ENCODE measurements at places on chromosomes 12 and 14. TPM values are rescaled to one million over a fixed set of nuclear protein-coding genes. Genes with fewer than 3 reads are reported as not detected.
A peak's percentile ranks its signal among the peaks of the same experiment; 100 is the strongest.

DNA sequence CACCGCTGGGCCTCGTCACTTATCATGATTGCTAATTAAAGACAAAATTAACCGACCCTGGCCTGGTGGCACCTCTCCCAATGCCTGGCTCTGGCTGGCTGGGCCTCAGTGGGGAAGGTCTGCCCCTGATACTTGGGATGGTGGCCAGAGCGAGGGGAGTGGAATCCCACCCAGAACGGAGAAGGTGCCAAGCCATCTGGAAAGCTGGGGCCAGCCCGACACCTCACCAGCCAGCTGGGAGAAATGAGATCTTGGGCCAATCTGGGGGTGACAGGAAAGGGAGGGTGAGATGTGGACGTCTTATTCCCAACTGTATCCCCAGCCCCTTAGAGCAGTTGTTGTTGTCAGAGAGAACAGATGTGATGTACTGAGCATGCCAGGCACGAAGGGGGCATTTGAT is 215.0 kb upstream of the PWP1 start:
- DNase-seq = no peak
- no peak overlapping the region for H3K4me3 ChIP-seq
- peaks cover 20% of the 10 kb centered on the region for H3K4me1 ChIP-seq

Gene P2RX2
- 1.6 TPM for total RNA-seq

- peaks cover 4% of the 10 kb centered on the region for H3K27me3 ChIP-seq
- H3K27ac ChIP-seq = no peak overlapping the region
- H3K4me1 ChIP-seq = peaks cover 16% of the 10 kb centered on the region
- no peak for DNase-seq
Measured at GRCh38 chr12:68118096-68118755, 41.3 kb downstream of the IFNG start.

- H3K4me3 ChIP-seq = no peak overlapping the region
- no peaks in the 10 kb centered on the region for H3K27me3 ChIP-seq
- no peaks in the 10 kb centered on the region for H3K36me3 ChIP-seq
- no peak overlapping the region for H3K27ac ChIP-seq
Measured at GRCh38 chr12:89994911-89995310, 286.3 kb upstream of the ATP2B1 start.

Gene SIX6
- total RNA-seq = 0.07 TPM

Gene TTC9
- 22.5 TPM for total RNA-seq

DNA sequence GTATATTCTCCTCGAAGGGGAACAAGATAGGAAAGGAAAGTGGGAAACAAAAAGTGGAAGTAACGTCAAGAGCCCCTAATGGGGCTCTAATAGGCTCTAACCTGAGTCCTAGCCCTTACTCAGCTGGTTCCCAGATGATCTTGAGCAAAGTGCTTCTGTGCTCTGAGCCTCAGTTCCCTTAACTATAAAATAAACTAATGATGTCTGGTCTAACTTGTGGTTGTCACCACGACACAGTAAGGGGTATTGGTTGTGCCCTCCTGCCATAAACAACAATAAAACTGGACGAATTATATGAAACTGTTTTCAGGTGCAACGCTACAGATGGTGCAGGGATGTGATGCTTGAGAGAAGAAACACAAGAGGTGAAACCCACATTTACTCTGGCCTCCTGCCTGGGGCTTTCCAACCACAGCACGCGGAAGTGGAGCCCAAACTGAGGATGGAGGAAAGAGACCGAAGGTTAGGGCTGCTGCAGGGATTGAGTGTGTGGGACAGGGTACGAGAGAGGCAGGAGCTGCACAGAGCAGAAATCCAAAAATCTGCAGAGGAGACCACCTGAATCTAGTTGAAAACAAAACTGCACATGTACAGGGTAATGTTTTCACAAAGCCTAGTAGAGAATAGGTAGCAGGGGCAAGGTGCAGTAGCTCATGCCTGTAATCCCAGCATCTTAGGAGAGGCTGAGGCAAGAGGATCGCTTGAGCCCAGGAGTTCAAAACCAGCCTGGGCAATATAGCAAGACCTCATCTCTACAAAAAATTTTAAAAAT is 45.6 kb upstream of the BCL2L14 start:
- no peaks in the 10 kb centered on the region for H3K27me3 ChIP-seq
- H3K27ac ChIP-seq = no peak overlapping the region
- H3K36me3 ChIP-seq = no peaks in the 10 kb centered on the region
- DNase-seq = no peak
- no peak overlapping the region for H3K4me3 ChIP-seq

GRCh38 chr12:51863933-51864832 is 15.7 kb upstream of the FIGNL2 start:
- H3K4me1 ChIP-seq = peaks cover 52% of the 10 kb centered on the region
- peaks cover 65% of the 10 kb centered on the region for H3K27me3 ChIP-seq
- peak; percentile 88 for DNase-seq
- H3K36me3 ChIP-seq = no peaks in the 10 kb centered on the region
- no peak overlapping the region for H3K27ac ChIP-seq
- peak overlapping the region; percentile 80 for H3K4me3 ChIP-seq

Gene GLIPR1L1
- 0.69 TPM for total RNA-seq

DNA sequence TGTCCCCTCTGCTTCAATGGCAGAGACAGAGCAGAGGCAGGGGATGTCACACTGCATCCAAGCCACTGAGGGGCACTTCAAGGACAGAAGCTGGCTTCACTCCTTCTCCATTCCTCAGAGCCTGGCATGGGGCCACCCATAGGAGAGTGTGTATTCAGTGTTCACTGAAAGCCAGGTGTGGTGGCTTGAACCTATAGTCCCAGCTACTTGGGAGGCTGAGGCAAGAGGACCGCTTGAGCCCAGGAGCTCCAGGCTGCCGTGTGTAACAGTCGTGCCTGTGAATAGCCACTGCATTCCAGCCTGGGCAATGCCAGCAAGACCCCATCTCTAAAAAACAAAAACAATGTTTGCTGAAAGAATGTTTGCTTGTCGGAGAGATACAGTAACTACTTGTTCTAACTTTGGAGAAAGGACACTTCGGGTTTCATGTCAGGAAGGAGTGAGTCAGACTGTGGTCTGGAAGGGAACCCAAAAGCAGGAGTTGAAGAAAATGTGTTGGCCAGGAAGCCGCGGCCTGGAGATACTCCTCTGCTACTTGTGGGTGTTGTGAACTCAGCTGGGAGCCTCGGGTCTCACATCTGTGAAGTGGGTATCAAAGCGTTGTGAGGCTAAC is 43.4 kb downstream of the ELK3 start:
- H3K27me3 ChIP-seq = no peaks in the 10 kb centered on the region
- H3K36me3 ChIP-seq = no peaks in the 10 kb centered on the region
- no peak overlapping the region for H3K4me3 ChIP-seq
- no peak overlapping the region for H3K27ac ChIP-seq
- H3K4me1 ChIP-seq = peaks cover 12% of the 10 kb centered on the region

Gene RGS6
- 1.2 TPM for total RNA-seq

Gene TMEM52B
- total RNA-seq = not detected

- H3K4me3 ChIP-seq = 0 out of 2 replicates have a peak overlapping the region, but pooled peaks have one; percentile 16
- peaks cover 53% of the 10 kb centered on the region for H3K4me1 ChIP-seq
- no peak overlapping the region for H3K27ac ChIP-seq
- peaks cover 38% of the 10 kb centered on the region for H3K27me3 ChIP-seq
Measured at GRCh38 chr12:6384499-6385436, 806 bp downstream of the LTBR start.

Gene LYZ
- total RNA-seq = 1.1 TPM

- no peaks in the 10 kb centered on the region for H3K36me3 ChIP-seq
- no peak overlapping the region for H3K4me3 ChIP-seq
- DNase-seq = no peak
- no peak overlapping the region for H3K27ac ChIP-seq
- H3K4me1 ChIP-seq = no peaks in the 10 kb centered on the region
Measured at GRCh38 chr12:22272335-22273151, 62.0 kb downstream of the ST8SIA1 start.

Gene TMEM179
- total RNA-seq = 3.6 TPM

Gene LTBR
- 6.1 TPM for total RNA-seq

Gene CCDC196
- not detected for total RNA-seq

- peak; percentile 78 for DNase-seq
- peak overlapping the region; percentile 75 for H3K4me3 ChIP-seq
- peaks cover 16% of the 10 kb centered on the region for H3K36me3 ChIP-seq
- peak overlapping the region; percentile 99 for H3K27ac ChIP-seq
Measured at GRCh38 chr12:6961695-6962284, 8.7 kb downstream of the PHB2 start.

DNA sequence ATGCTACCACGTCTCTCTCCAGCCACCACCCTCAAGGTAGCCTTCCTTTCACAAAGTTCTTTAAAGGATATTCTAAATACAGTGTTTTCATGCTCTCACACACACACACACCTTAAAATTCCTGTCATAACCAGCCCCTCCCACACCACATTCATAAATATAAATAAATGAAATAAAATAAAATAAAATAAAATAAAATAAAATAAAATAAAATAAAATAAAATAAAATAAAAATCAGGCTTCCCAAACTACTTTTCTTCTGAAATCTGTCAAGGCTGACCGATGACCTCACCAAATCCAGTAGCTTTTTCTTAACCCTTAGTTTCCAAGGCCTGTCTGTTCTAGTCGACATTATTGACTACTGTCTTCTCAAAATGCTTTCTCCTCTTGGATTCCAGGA is 378.4 kb downstream of the SEC23A start:
- no peak overlapping the region for H3K4me3 ChIP-seq
- no peak overlapping the region for H3K27ac ChIP-seq
- no peak for DNase-seq

DNA sequence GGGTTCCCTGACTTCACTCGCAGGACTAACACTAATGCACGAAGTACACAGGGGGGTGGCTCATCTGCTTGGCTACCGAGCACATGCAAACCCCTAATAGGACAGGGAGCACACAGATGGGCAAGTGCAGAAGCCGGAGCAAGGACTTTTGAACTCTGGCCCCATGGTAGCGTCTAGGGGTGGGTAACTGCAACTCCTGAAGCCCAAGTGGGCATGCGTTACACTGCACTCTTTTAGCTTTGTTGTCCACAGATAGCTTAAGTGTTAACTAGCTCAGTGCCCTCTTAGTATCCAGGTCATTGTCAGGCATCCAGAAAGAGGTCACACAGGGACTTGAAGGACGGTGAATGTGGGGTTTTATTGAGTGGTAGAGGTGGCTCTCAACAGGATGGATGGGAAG is 3.0 kb upstream of the BLTP3B start:
- no peak for DNase-seq
- peaks cover 8% of the 10 kb centered on the region for H3K36me3 ChIP-seq
- no peaks in the 10 kb centered on the region for H3K27me3 ChIP-seq
- peaks cover 19% of the 10 kb centered on the region for H3K4me1 ChIP-seq
- H3K4me3 ChIP-seq = no peak overlapping the region

- peaks cover 35% of the 10 kb centered on the region for H3K36me3 ChIP-seq
- H3K27ac ChIP-seq = peak overlapping the region; percentile 62
- peak overlapping the region; percentile 86 for H3K4me3 ChIP-seq
- no peak for DNase-seq
- peaks cover 6% of the 10 kb centered on the region for H3K27me3 ChIP-seq
Measured at GRCh38 chr14:50311337-50311971, 575 bp downstream of the L2HGDH start.

- DNase-seq = peak; percentile 78
- H3K4me3 ChIP-seq = peak overlapping the region; percentile 88
- H3K4me1 ChIP-seq = peaks cover 30% of the 10 kb centered on the region
- peaks cover 18% of the 10 kb centered on the region for H3K36me3 ChIP-seq
- H3K27ac ChIP-seq = peak overlapping the region; percentile 97
Measured at GRCh38 chr14:75277008-75277814, 1.4 kb upstream of the FOS start.

Gene LRP1-AS
- total RNA-seq = not detected

- peaks cover 12% of the 10 kb centered on the region for H3K4me1 ChIP-seq
- H3K27me3 ChIP-seq = peaks cover 3% of the 10 kb centered on the region
- no peak for DNase-seq
- no peaks in the 10 kb centered on the region for H3K36me3 ChIP-seq
- H3K27ac ChIP-seq = no peak overlapping the region
Measured at GRCh38 chr14:49860988-49861698, 8.6 kb upstream of the NEMF start.

Gene OTUB2
- 3.5 TPM for total RNA-seq

GRCh38 chr14:68729556-68729955 is 63.3 kb downstream of the ZFP36L1 start:
- no peaks in the 10 kb centered on the region for H3K36me3 ChIP-seq
- no peak for DNase-seq
- H3K27me3 ChIP-seq = no peaks in the 10 kb centered on the region
- H3K27ac ChIP-seq = no peak overlapping the region
- peaks cover 35% of the 10 kb centered on the region for H3K4me1 ChIP-seq

DNA sequence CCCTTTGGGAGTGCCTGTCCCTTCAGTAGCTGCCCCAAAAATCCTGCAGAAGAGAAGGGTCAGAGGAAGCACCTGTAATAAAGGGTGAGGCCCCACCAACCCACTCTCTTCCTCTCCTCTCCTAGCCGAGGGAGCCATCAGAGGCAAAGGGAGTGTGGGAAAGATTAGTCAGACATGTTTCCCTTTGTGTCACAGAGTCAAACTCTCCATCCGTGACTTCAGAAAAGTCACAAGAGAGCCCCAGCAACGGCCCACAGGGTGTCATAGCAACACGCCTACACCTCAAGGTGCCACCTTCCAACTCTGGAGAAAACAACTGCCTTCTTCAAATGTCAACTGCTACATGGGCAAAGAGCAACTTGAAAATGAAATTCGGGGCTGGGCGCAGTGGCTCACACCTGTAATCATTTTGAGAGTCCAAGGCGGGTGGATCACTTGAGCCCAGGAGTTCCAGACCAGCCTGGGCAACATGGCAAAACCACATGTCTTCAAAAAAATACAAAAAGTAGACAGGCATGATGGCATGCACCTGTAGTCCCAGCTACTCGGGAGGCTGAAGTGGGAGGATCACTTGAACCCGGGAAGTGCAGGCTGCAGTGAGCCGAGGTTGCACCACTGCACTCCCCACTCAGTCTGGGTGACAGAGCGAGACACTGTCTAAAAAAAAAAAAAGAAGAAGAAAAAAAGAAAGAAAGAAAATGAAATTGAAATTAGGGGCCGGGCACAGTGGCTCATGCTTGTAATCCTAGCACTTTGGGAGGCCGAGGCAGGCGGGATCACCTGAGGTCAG is 17.7 kb upstream of the CD27 start:
- peaks cover 14% of the 10 kb centered on the region for H3K4me1 ChIP-seq
- H3K36me3 ChIP-seq = no peaks in the 10 kb centered on the region
- no peak overlapping the region for H3K4me3 ChIP-seq
- no peak overlapping the region for H3K27ac ChIP-seq

Gene XRCC3
- 46.7 TPM for total RNA-seq

- H3K27ac ChIP-seq = no peak overlapping the region
- peaks cover 8% of the 10 kb centered on the region for H3K4me1 ChIP-seq
- H3K4me3 ChIP-seq = no peak overlapping the region
- H3K27me3 ChIP-seq = no peaks in the 10 kb centered on the region
- H3K36me3 ChIP-seq = no peaks in the 10 kb centered on the region
- no peak for DNase-seq
Measured at GRCh38 chr14:63100552-63100951, 55.3 kb upstream of the KCNH5 start.

GRCh38 chr12:4287325-4288211 is 14.0 kb downstream of the CCND2 start:
- peaks cover 54% of the 10 kb centered on the region for H3K4me1 ChIP-seq
- H3K27me3 ChIP-seq = no peaks in the 10 kb centered on the region
- H3K36me3 ChIP-seq = peaks cover 92% of the 10 kb centered on the region
- no peak overlapping the region for H3K4me3 ChIP-seq
- H3K27ac ChIP-seq = peak overlapping the region; percentile 10

GRCh38 chr12:66319266-66319954 is 17.1 kb downstream of the HELB start:
- peaks cover 10% of the 10 kb centered on the region for H3K36me3 ChIP-seq
- no peak overlapping the region for H3K27ac ChIP-seq
- H3K4me3 ChIP-seq = no peak overlapping the region
- no peaks in the 10 kb centered on the region for H3K4me1 ChIP-seq
- no peaks in the 10 kb centered on the region for H3K27me3 ChIP-seq

- H3K4me1 ChIP-seq = no peaks in the 10 kb centered on the region
- H3K36me3 ChIP-seq = no peaks in the 10 kb centered on the region
- no peaks in the 10 kb centered on the region for H3K27me3 ChIP-seq
- H3K27ac ChIP-seq = no peak within 1 kb of the TSS
- no peak for DNase-seq
Measured at GRCh38 chr12:6124411-6125309, at the start of gene VWF. Gene VWF, minus strand, starts transcription at chr12:6124670. Its CDS starts 1,474 bp downstream, at chr12:6123196.

Gene RARG
- total RNA-seq = 69.7 TPM

Gene P2RX7
- 0.55 TPM for total RNA-seq

Data from WTC11 (cell line).